ENCODE measurements at places on chromosomes 2 and 18.
A peak's percentile ranks its signal among the peaks of the same experiment; 100 is the strongest.

DNA sequence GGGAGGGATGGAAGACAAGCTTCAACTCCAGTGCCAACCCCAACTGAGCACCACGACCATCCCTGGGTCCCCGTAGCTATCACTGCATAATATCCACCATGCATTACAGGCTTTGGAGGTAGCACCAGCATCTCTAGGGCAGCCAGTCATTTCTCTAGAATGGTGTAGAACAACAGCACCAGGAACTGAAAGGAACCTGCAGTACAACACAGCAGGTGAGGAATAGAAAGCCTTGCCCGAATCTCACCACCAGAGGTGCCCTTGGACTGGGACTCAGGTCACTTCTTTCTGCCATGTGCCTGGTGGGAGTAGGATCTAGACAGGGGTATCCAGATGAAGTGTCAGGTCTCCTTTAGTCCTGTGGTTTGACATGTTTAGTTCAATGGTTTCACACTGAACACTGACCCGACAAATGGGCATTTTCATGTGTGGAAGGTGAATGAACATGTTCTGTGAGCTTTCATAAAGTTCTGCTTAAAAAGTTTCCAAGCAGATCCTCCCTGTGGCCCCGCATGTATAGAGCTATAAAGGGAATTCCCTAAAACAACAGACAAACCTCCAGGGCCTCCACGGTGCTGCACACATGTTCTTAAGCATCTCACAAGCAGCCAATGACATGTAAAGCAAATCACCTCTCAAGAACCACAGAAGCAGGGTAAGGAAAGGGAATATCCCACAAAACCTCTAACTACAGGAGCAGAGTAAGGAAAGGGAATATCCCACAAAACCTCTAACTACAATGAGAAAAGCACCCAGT is 208.3 kb downstream of the AFF3 start:
- no peak for DNase-seq

GRCh38 chr2:238771639-238772038 is 76.2 kb upstream of the TWIST2 start:
- no peak for DNase-seq

GRCh38 chr2:127650041-127650784 is 4.3 kb downstream of the GPR17 start:
- no peak for DNase-seq

DNA sequence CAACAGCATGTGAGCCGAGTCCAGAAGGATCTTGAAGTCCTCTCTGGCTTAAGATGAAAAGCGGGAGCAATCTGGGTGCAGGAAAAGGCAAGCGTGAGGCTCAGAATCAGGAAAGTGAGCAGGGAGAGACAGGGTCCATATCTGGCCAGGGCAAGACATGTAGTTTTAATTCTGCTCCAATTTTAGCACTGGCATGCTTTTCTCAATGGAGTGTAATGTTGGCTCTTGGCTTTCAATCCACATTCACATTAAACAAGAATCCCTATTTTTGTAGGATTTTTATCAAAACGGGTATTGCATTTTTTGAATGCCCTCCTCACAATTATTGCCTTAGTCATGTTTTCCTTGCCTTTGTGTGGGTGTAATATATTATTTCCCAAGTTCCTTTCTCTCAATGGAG is 6.0 kb downstream of the SPATA3 start:
- no peak for DNase-seq

- DNase-seq: no peak
These were observed 542.2 kb downstream of the XIRP2 start for GRCh38 chr2:167430447-167430846.

DNA sequence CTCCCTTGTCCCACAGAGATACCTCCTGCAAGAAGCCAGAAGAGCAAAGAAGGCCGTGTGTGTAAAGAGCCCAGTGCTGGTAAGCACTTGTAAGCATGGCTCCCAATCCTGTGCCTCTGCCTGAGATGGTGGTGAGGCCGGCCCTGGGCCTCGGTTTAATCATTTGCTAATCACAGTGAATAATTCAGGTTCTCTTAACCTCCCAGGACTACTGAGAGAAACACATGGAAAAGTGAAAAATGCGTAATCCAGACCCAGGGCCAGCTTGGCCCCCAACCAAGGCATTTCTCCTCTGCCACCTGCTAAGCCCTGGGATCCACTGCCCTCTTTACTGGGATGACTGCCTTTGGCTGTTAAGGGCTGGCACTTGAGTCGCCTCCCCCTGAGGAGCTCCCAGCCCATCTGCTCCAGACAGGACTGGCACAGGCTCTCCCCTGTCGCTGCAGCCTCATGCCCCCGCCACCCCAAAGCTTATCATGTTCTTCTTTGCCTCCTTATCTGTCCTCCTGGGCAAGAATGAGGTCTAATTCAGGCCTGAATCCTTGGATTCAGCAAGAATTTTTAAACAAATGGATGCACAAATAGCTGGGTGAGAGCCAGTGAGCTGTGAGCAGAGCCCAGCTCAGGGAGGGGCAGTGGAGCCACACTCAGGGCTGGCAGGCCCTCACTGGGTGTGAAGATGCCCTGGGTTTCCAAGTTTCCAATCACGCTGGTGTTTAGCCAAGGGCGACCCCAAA is 193.9 kb upstream of the HS6ST1 start:
- no peak for DNase-seq

DNA sequence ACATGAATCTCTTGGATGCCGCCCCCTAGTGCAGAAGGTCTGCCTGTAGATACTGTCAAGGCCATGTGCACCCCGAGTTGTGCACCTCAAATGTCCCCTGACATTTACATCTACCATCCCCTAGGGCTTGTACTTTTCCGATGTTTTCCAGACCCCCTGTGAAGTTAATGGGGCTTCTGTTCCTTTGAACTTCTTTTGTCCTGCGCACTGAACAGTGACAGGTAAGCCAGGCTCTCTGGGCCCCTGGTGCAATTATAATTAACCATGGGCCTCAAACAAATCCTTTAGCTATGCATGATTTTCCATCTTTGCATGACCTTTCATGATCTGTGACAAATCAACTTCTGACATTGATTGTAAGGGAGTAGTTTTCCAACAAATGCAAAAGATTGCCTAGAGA is 158.4 kb downstream of the FHOD3 start:
- no peak for DNase-seq

- DNase-seq: no peak
These were observed 322.1 kb upstream of the THUMPD2 start for GRCh38 chr2:40101131-40101575.

DNA sequence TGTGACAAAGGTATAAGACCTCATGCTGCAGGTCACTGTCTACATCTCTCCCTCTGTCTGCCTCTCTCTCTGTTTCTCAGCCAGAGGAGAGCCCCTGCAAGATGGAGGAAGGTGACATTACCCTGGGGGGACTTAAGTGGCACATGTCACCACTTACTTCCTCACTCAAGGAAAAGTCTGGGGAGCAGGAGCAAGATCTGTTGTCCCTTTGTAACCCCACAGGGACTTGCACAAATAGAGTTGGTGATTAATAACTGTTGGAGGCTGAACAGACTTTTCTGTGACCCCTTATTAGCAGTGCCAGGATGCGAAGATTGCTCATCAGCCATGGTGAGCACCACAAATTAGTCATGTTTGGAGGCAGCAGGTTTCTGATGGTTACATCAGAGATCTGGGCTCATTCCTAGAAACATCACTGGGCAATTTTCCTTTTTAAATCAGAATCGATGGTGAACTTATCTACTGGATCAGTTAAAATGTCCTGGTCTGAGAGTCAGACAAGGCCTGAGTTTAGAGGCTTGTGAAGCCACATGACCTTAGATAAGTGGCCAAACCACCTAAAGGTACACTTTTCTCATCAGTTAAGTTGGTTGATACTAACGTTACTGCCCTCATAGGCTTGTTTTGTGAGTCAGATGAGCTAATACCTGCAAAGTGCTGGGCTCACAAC is 81.2 kb upstream of the LTBP1 start:
- no peak for DNase-seq

- no peak for DNase-seq
These were observed 46.0 kb upstream of the ATP6V1B1 start for GRCh38 chr2:70889716-70890037.

DNA sequence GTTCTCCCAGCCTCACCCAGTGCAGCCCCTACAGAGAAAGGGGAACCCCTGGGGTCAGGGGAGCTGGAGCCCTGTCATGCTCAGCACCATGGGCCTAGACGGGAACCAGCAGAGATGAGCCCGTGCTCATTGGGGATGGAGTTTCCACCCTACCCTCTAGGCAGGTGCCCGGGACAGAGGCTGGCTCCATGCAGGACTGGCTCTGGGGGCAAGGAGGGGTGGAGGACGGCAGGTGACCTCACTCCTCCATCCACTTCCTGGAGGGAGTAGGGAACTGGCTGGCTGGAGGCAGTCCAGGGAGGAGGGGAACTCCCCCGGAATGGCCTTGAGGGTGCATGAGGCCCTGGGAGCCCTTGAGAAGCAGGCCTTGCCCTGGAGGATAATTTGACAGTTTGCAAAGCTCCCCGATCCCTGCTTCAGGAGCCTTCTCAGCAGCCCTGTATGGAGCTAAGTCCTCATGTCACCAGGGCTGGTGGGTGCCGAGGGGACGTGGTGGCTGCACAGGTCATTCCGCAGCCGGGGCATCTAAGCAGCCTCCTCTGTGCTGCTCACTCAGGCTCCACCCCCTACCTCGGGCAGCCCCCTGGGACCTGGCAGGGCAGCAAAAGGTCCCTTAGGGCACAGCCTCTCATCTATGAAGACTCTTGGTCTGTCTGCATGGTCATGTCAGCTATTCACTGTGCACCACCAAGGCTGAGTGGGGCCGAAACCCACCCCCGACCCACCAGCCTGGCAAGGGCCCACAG is 2.1 kb downstream of the NEURL3 start:
- DNase-seq: no peak

DNA sequence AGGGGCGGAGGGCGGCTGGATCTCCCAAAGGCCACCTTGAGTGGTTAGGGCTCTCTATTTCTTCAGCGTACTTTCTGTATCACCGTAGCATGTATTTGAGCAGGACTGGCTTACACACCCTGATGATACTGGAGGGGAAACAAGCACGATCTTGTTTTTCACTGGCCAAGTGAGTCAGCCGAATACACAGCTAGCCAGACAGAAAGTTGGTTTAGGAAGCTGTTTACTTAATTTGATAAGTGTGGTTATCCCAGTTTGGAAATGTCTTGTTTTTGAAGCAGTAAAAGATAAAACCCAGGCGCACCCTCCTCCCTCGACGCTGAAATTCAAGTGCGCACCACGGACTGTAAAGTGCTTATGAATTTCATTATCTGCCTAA is 582 bp downstream of the RIOK3 start:
- DNase-seq: peak; percentile 47

- no peak for DNase-seq
These were observed 29.9 kb downstream of the HPCAL1 start for GRCh38 chr2:10332402-10333246.

GRCh38 chr18:8781671-8782070 is 76.3 kb downstream of the MTCL1 start:
- no peak for DNase-seq

- no peak for DNase-seq
These were observed 20.5 kb upstream of the LRPPRC start for GRCh38 chr2:44016282-44016681.

- peak; percentile 42 for DNase-seq
These were observed 14.4 kb upstream of the TMEM131 start for GRCh38 chr2:98009887-98010760.

DNA sequence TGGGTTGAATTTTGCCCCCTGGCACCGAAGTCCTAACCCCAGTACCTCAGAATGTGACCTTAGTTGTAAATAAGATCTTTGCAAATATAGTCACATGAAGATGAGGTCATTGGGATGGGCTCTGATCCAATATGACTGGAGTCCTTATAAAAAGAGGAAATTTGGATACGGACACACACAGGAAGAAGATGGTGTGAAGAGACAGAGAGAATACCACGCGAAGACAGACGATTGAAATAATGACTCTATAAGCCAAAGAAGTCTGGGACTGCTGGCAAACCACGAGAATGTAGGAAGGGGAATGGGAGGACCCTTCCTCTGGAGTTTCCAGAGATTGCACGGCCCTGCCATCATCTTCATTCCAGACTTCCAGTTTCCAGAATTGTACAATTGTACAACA is 98.6 kb downstream of the CPO start:
- peak; percentile 31 for DNase-seq

- no peak for DNase-seq
These were observed 309.7 kb downstream of the GALR1 start for GRCh38 chr18:77559274-77559910.

GRCh38 chr2:241087420-241088268 is 14.4 kb downstream of the MTERF4 start:
- no peak for DNase-seq

DNA sequence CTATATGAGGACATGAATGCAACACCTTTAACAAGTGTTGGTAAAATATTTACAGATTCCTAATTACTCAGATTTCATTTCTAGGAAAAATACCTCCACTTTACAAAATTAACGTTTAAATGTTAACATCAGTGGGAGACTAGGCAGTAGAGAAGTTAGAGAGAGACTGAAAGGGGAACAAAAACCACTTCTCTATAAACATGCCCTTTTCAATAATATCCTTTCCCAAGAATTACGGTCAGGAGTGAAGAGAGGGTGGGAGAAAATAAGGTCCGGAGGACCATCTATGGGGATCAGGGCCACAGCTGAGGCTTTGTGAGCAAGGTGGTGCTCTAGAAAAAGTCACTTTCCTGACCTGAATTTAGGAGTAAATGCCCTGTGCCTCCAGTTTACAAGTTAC is 65.3 kb upstream of the WIPF1 start:
- no peak for DNase-seq

- no peak for DNase-seq
These were observed 47.0 kb downstream of the RAPGEF4 start for GRCh38 chr2:172782506-172783164.

Data from CD14-positive monocyte (primary cell).